B cell (primary cell): ENCODE measurements at places on chromosomes 3 and 15.
A peak's percentile ranks its signal among the peaks of the same experiment; 100 is the strongest.

DNA sequence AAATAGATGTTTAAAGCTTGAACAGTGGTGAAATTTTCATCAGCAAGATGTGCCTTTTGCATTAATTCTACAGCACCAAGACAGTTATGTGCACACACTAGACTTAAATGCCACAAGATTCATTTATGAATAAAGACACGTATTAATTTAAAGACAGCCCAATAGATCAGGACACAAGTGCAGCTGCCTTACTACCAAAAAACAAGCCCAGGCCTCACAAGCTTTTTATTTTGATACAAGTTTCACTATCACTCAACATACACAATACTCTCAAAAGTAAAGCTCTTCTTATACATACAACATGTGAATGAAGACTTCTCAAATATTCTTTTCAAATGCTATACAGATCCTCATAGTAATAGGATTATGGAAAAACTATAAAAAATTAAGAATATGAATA lies 2.4 kb downstream of the ACAP2 start:
- DNase-seq = no peak

DNA sequence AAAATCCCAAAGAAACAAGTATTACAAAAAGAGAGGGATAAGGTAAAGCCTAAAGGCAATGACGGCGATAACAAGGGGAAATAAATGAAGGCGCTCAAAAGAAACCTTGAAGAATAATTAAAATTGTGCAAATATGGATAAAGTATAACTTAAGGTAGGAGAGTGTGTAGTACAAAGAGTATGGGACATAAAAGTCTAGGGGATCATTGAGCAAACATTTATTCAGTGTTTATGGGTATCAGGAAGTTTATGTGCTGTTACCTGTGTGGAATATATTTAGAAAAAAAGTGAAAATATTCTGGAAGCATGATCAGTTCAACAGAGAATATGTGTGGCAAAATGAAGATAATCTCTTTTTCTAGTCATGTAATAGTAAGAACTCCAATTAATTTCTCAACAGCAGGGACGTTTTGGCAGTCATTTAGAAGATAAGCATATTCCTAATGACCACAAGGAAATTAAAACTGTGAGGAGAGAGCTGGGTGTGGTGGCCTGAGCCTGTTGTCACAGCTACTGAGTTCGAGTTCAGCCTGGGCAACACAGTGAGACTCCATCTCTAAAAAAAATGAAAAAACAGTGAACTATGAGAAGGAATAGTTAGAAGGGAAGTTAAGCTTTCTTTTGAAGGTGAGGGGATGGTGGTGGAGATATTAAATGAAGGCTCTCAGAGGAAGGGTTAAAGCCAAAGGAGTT lies 27.4 kb downstream of the GOLM2 start:
- no peak for DNase-seq

DNA sequence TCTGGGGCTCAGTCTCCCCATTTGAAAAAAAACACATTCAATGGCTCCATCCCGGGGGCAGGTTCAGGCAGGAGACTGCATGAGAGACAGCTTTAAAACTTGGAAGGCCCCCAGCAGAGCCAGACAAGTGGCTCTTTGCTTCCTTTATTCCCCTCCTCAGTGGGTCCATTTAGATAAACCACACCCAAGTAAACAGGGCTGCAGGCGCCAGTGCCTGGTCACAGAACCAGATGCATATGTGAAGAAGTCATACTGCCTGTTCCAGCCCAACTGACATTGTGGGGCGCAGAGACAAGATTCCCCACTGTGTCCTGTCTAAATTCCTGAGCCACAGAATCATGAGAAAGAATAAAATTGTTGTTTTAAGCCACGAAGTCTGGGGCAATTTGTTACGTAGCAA lies 9.0 kb downstream of the FBN1 start:
- DNase-seq = no peak

DNA sequence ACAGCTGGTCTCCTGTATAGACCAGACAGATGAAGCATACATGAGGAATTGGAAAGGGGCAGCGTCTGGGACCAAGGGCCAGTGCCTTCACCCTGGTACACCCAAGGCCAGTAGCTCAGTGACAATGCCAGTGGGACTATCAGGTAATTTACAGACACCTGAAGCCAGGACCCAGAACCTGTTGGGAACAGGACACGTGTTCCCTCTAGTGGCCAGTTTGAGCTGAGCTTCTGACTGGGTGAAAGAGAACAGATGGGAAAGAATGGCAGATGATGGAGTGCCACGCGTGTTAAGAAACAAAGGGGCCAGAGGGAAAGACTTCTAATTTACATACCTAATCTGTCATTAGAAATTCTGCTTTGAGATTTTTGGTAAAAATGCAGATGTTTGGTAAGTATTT lies 5.1 kb upstream of the SLC25A38 start:
- peak; percentile 63 for DNase-seq

GRCh38 chr3:150378301-150378748 lies 29.8 kb upstream of the TSC22D2 start:
- DNase-seq = no peak

- no peak for DNase-seq
Measured at GRCh38 chr3:11576453-11576852, 67.3 kb downstream of the VGLL4 start.

DNA sequence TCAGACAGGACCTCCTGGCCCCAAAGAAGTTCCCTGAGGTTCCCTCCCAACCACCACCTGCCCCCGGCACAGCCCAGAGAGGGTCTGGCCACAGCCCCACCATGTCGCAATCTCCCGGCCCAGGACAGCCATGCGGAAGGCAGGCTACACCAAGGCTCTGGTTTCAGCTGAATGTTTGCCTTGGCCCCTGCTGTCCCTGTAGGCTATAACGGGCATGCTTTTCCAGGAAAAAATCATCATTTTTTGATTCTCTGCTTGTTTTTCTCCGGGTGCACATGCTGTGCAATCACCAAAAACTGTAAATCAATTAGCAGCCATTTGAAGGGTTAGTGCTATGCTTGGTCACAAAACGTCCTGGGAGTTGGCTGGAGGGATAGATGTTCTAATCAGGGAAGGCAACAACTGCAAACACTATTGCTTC lies 142.7 kb upstream of the IGF1R start:
- no peak for DNase-seq

DNA sequence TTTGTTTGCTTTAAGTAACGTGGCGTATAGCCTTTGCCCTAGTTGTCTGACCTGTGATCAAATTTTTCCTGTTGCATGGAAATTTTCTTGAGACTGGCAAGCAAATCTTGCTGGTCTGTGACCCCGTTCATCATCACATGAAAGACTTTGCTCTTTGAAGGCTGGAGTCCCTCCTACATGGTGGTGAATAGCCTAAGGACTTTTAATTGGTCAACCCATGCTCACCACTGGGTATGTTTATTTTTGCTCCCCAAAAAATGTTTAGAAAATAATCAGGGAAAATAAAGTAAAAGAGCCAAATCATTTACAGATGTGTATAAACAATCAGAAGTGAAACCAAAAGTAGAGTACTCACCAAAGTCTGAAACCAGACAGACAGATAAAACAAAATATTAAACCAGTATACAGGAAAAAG lies 1075.3 kb upstream of the ALCAM start:
- peak; percentile 8 for DNase-seq

- DNase-seq = peak; percentile 58
Measured at GRCh38 chr3:46442576-46443530, 21.9 kb downstream of the LTF start.

- no peak for DNase-seq
Measured at GRCh38 chr3:117080872-117081271, 371.3 kb downstream of the TUSC7 start.

DNA sequence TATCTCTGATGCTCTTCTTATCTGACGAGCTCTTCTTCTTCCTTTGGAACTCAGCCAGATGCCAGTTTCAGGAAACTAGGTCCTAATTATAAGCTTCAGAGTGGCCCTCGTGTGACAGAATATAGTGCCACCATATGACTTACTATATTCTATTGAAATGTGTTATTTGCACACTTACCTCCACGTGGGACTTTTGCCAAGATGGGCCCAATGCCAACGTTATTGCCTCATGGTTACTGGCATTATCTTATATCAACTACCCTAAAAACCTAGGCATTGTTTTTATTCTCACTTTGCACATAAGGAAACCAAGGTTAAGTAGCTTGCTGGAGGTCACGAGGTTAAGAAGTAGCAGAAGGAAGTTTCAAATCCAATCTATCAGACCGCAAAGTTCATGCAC lies 71.3 kb upstream of the SLCO3A1 start:
- no peak for DNase-seq

- peak; percentile 72 for DNase-seq
Measured at GRCh38 chr15:31434588-31435260, 108.1 kb downstream of the KLF13 start.

DNA sequence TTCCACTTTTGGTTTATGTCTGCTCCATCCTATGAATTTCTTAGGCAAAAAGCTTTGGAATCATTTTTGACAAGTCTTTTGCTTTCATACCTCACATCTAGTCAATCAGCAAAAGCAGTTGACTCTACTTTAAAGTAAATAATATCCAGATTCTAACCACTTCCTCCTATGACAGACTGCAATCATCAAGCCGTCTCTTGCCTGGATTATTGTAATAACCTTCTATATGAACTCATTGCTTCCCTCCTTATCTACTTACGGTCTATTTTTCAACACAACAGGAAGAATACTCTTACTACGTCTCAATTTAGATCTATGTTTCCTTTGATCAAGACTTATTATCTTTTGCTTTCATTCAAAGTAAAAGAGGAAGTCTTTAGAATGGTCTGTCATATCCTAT lies 20.7 kb downstream of the CLDN1 start:
- DNase-seq = no peak

- peak; percentile 71 for DNase-seq
Measured at GRCh38 chr3:177144922-177145321, 52.4 kb downstream of the TBL1XR1 start.

- no peak for DNase-seq
Measured at GRCh38 chr3:97822359-97822775, 556 bp downstream of the CRYBG3 start.

DNA sequence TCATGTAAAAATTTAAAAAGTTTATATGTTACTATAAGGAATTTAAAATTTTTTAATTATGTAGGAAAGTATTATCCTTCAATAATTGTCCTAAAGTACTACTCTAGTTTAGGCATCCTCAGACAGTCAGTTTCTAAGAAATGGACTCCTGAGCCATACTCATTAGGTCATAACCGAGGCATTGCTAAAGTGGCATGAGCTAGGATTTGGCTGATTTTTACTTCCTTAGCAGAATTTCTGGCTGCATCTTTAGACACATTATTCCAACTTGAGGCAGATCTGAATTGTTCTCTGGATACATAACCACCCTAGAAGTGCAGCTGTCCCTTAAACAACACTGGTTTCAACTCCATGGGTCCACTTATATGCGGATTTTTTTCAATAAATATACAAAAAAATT lies 38.3 kb downstream of the IFT57 start:
- no peak for DNase-seq

GRCh38 chr15:52499506-52499905 lies 29.2 kb downstream of the MYO5A start:
- no peak for DNase-seq

GRCh38 chr3:53748512-53749271 lies 97.5 kb downstream of the CHDH start:
- peak; percentile 75 for DNase-seq

DNA sequence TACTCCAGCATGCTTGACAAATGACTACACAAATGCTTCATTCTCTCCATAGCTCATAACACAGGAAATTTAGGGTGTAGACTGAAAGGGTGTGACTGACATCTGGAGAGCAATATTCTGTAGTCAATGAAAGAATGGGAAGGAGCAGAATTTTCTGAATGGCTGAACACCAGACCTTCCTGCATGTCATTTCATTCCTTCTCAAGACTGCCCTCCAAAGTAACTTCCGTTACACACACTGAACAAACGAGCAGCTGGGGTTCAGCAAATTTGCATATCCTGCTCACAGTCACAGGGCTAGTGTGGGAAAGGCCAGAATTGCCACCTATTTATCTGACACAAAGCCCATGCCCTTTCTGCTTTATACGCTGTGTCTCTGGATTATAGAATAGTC lies 325.0 kb upstream of the CFAP20DC start:
- DNase-seq = peak; percentile 62

GRCh38 chr3:132187746-132188145 lies 129.5 kb upstream of the ACP3 start:
- DNase-seq = no peak

DNA sequence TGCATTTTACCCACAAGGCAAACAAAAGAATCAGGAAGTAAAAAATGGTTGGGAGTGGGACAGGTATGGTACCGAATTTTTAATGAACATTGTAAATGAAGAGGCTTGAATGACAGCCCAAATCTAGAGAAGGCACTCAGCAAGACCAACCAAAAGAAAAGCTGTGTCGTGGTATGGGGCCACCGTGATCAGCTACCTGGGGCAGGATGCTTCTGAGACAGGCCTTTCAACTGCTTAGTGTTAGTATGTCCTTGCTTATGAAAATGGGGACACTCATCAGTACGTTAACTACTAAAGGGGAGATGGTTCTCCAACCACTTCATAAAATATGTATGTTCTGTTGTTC lies 228.7 kb upstream of the ST8SIA2 start:
- no peak for DNase-seq

GRCh38 chr15:68634122-68634482 lies 55.3 kb downstream of the CORO2B start:
- DNase-seq = peak; percentile 22

GRCh38 chr3:157618075-157618760 lies 115.0 kb upstream of the VEPH1 start:
- peak; percentile 62 for DNase-seq

DNA sequence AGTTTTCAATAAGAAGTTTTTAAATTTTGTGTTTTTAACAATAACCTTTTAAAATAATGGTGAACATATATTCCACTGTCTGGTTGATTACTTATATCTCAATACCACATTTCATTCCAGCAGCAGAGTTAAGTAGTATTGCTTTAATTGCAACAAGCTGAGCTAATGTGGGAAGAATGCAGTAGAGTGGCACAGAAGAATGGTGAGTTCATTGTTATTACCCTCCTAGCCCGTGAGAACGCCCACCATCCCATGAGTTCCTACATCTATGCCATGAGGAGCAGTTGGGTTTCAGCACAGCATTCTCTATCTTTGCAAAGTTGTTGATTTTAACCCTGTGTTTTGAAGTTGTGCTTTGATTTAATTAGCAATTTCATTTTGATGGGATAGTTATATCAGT lies 17.8 kb upstream of the NR2E3 start:
- no peak for DNase-seq

DNA sequence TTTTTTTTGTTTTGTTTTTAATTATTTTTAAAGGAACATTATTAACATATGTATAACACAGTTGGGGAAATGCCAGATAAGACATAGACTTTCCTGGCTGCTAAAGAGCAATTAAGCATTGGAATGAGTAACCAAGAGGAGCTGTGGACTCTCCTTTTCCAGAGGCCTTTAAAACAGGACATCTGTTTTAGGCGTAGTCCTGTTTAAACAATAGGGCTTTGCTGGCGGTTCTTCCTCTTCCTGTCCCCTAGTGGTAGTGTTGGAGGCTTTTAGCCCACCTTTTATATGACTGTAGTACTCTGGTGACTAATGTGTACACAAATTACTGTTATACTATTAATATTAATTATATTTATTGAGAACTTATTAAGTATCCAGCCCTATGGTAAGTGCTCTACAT lies 81.9 kb downstream of the PPARG start:
- DNase-seq = no peak

- no peak for DNase-seq
Measured at GRCh38 chr15:57015897-57016296, 97.5 kb downstream of the TCF12 start.
